ENCODE measurements at places on chromosomes 5 and 9. TPM values are rescaled to one million over a fixed set of nuclear protein-coding genes. Genes with fewer than 3 reads are reported as not detected.

The IL5 gene
- polyA plus RNA-seq: not detected

The GADD45G gene
- polyA plus RNA-seq: 19.2 TPM

The GABRA1 gene
- polyA plus RNA-seq: 0.15 TPM

The CLIC3 gene
- polyA plus RNA-seq: 0.34 TPM

The MRRF gene
- polyA plus RNA-seq: 24.2 TPM

The SLC22A4 gene
- 2.9 TPM for polyA plus RNA-seq

DNA sequence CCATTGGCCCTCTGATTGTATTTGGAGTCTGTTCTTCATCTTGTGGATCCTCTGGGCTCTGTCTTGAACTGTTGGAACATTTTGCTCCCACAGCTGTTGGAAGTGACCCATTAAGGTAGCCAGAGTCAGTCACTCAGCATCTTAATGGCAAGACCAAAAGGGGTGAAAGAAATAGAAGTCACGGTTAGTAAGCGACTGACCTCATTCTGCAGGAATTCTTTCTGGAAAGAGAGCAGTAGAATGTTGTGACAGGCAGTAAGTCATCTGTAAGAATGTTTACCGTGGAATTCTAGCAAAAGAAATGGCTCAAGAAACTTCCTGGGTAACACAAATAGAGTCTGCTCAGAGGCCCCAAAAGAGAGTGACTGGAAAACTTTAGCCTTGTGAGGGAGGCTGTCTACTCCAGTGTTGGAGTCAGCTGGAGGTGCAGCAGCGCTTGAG lies 28.6 kb upstream of the TNC start:
- peak; percentile 83 for DNase-seq

DNA sequence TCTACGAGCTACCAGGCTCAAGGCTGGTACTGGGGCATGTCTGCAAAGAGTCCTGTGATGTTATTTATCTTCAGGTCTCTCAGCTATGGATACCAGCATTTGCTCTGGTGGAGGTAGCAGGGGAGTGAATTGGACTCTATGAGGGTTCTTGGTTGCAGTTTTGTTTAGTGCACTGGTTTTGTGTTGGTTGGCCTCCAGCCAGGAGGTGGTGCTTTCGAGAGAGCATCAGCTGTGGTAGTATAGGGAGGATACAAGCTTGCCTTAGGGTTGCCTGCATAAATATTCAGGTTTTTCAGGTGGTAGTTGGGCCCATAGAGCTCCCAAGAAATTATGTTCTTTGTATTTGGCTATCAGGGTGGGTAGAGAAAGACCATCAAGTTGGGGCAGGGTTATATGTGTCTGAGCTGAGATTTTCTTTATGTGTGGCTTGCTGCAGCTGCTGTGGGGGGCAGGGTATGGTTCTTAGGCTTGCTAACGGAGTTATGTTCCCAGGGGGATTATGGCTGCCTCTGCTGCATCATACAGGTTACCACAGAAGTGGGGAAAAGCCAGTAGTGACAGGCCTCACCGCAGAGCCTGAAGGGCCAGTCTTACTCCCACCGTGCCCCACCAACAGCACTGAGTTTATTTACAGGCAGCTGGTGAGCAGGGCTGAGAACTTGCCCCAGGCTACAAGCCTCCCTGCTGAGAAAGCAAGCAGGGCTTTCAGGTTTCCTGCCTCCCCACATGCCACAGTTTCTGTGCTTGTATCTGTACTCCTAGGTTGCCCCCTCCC lies 9.7 kb upstream of the RIOK2 start:
- DNase-seq: no peak

GRCh38 chr5:56851258-56851941 lies 36.1 kb downstream of the MAP3K1 start:
- DNase-seq: no peak

GRCh38 chr5:112388739-112389138 lies 30.3 kb downstream of the EPB41L4A start:
- DNase-seq: no peak

GRCh38 chr9:128921881-128922763 lies 1.3 kb downstream of the PHYHD1 start:
- DNase-seq: peak; percentile 89

- no peak for DNase-seq
These were observed 475.1 kb downstream of the TMEM232 start for GRCh38 chr5:110251366-110251765.

DNA sequence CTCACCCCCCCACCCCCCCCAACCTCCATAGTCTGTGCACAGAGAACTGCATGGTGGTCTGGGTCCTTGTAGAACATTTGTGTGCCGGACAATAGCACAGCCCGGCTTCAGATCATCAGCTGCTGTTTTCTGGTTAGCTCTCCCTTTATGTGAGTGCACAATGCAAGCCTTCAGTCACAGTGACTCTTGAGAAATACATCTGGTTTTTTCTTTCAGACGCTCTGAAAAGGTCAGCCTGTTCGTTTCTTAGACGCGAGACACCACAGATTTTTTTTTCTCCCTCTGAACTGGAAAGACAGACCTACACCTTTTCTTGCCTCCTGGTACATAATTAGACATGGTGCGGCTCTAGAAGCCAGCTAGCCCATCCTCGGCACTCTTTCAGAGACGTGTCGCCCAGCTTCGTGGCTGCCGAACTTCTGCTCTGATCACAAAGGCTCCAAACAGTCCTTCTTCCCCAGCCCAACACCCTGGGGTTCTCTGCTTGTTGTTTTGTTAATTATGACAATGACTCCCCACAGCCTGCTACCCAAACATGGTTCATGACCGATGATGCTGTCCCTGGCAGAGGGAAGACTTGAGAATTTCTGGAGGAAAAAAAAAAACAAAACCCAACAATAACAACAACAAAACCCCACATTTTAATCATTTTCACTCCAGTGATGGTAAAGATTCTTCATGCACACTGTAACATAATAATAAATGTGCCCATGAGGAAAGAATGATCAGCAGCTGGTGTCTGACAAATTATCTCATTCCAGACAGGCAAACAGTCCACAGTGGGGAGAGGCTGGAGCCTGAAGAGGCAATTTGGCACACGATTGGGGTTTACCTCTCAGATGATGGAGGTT lies 241.4 kb upstream of the ZNF462 start:
- DNase-seq: peak; percentile 64

- no peak for DNase-seq
These were observed 2.1 kb downstream of the RNF145 start for GRCh38 chr5:159207222-159207685.
